SJSA1 (cell line): ENCODE measurements at places on chromosomes 16 and 17.

DNA sequence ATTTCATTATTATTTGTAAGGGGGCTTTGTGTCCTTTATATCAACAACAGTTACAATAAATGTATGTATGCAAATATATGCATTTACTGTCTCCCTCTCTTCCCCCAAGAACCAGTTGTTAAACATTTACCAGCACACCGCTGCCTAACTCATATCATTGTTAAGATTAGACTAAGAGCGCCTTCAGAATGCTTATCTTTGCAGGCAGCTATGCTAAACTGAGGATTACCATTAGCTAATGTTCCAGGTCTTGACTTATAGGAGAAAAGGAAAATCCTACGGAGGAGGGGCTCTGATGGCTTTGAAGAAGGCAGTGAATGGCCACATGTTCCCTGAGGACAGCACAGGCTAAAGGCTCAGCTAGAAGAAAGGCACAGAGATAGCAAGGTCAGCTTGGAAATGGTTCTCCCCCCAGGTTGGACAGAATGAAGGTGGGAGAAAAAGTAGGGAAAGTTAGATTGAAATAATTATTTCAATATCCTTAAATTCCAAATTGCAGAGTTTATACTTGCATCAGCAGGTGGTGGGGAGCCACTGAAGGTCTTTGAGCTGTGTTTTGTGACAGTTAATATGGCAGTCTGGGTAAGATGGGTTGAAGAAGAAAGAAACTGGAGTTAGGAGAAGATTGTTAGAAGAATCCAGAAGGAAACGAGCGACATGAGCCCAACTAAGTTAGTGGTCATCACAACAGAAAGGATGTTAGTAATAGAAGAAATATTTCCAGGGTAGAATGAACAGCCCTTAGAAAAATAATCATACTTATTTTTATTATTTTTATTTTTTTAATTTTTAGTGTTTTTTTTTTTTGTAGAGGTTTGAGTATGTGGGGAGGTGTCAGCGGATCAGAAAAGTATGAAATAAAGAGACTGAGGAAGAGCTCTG is 87.0 kb upstream of the MAF start:
- no peak for DNase-seq

- no peak for DNase-seq
These were observed 431.3 kb downstream of the MAF start for GRCh38 chr16:79169239-79169638.

DNA sequence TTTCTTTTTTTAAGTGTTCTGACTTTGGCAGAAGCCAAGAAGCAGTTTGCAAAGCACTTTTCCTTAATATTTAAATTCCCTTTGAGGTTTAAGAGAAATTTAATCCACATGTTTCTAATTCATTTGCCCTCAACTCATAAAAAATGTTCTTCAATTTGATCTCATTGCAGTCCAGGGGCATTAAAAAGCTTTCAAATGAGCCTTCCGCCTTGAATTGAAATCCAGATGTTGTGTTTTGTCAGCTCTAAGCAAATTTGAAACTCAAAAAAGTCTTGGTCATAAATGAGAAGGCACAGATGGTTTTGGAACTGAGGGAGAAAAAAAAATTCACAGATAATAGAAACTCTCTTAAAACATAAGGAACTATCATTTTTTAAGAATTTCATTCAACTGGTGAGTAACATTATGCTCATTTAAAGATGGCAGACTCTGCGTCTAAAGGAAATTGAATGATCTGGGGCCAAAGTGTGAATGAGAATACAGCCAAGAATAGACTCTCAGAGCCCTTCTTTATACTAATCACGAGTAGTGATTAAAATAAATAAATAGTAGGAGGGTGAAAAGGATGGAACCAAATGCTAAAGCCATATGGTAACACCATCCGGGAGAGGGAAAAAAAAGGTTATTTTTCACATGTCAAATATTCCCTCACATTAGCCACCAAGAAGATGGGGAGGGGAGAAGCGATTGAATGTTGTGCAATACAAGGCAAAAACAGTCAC is 1304.7 kb downstream of the CDH8 start:
- no peak for DNase-seq

DNA sequence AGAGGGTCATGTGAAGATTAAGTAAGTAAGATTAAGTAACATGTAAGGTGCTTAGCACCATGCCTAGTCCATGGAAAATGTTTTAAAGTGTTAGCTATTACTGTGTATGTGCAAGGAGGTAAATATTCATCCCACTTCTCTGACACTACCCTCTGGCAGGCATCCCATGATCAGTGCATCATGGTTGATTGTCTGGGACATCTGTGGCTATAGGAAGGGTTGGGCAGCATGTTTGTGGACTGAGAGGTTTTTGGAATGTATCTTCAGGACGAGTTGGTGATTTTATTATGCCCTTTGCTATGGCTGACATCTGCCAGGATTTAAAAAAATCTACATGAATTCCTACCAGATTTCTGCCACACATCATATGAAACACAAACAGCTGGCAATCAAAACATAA is 6.5 kb upstream of the TAOK1 start:
- no peak for DNase-seq

- DNase-seq, result no peak
These were observed 23.0 kb downstream of the MYBBP1A start for GRCh38 chr17:4531988-4532736.

- DNase-seq, result no peak
These were observed 66.7 kb downstream of the PPM1E start for GRCh38 chr17:58822148-58823050.

DNA sequence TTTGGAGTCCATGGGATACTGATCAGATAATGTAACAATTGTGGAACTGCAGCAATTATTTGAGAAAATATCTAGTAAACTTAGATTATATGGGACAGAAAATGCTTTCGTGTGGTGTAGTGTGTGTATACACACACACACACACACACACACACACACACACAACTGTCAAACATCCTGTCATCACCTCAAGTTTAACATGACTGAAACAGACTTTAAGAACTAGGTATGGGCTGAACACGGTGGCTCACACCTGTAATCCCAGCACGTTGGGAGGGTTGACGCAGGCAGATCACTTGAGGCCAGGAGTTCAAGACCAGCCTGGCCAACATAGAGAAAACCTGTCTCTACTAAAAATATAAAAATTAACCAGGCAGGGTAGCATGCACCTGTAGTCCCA is 544 bp upstream of the EVI2A start:
- DNase-seq, result no peak
